ENCODE measurements at places on chromosomes 2 and 18. TPM values are rescaled to one million over a fixed set of nuclear protein-coding genes. Genes with fewer than 3 reads are reported as not detected.

TUBA3D gene
- total RNA-seq, result 0.59 TPM

CMPK2 gene
- total RNA-seq, result 1.3 TPM

CAPN13 gene
- total RNA-seq, result not detected

TDRD15 gene
- total RNA-seq, result not detected

MEP1B gene
- total RNA-seq, result 0.05 TPM

SDC1 gene
- 208 TPM for total RNA-seq

DNER gene
- 11.1 TPM for total RNA-seq

ITGA6 gene
- 58.2 TPM for total RNA-seq

MAL gene
- total RNA-seq, result not detected

IL1RL1 gene
- total RNA-seq, result 0.56 TPM

ZNF892 gene
- total RNA-seq, result 0.43 TPM

CAPG gene
- 86.9 TPM for total RNA-seq

MRPS9 gene
- total RNA-seq, result 32.4 TPM

FSIP2 gene
- total RNA-seq, result not detected

MSH6 gene
- 70.8 TPM for total RNA-seq

AMER3 gene
- total RNA-seq, result not detected

KCNK3 gene
- 0.81 TPM for total RNA-seq

GPAT2 gene
- not detected for total RNA-seq

REEP1 gene
- total RNA-seq, result 1.1 TPM

GPBAR1 gene
- 0.23 TPM for total RNA-seq

ANKRD53 gene
- total RNA-seq, result not detected

TXNDC2 gene
- total RNA-seq, result 0.08 TPM

MAP4K3 gene
- total RNA-seq, result 21.5 TPM

CYTIP gene
- not detected for total RNA-seq

RUFY4 gene
- total RNA-seq, result not detected

TEX44 gene
- total RNA-seq, result not detected

REG3G gene
- not detected for total RNA-seq

TSPYL6 gene
- not detected for total RNA-seq

DSC2 gene
- 0.65 TPM for total RNA-seq

FEV gene
- total RNA-seq, result not detected

GALNT13 gene
- total RNA-seq, result 10.7 TPM

G6PC2 gene
- not detected for total RNA-seq

ADRA2B gene
- total RNA-seq, result 0.13 TPM

IL37 gene
- not detected for total RNA-seq

MZT2A gene
- total RNA-seq, result 196 TPM

CHRNG gene
- total RNA-seq, result not detected

MDH1B gene
- total RNA-seq, result 1.1 TPM

DTNA gene
- total RNA-seq, result 0.33 TPM

DLX2 gene
- 0.40 TPM for total RNA-seq

DSG1 gene
- total RNA-seq, result not detected

IL36RN gene
- total RNA-seq, result 0.05 TPM

NCKAP5 gene
- total RNA-seq, result 1.2 TPM

PTPRM gene
- total RNA-seq, result 33.0 TPM

GALR1 gene
- total RNA-seq, result not detected

ATOH8 gene
- 10.5 TPM for total RNA-seq

RAD51AP2 gene
- not detected for total RNA-seq

PJVK gene
- 2.1 TPM for total RNA-seq

AGAP1 gene
- total RNA-seq, result 20.4 TPM

ARL4C gene
- 55.9 TPM for total RNA-seq

PDE11A gene
- 0.67 TPM for total RNA-seq

SLC9A4 gene
- total RNA-seq, result not detected

All from A549 treated with GW870086 at 1 μM for 4 hours (cell line).